ENCODE measurements at places on chromosomes 6 and 20. TPM values are rescaled to one million over a fixed set of nuclear protein-coding genes. Genes with fewer than 3 reads are reported as not detected.

The ULBP3 gene
- 19.4 TPM for total RNA-seq

The NKAPL gene
- 0.43 TPM for total RNA-seq

The MAP7 gene
- 0.93 TPM for total RNA-seq

The TBX18 gene
- 41.4 TPM for total RNA-seq

The UST gene
- total RNA-seq: 1.1 TPM
